ENCODE measurements at places on chromosomes 12 and 14. TPM values are rescaled to one million over a fixed set of nuclear protein-coding genes. Genes with fewer than 3 reads are reported as not detected.

GRCh38 chr14:104599446-104599845 is 5.1 kb downstream of the TMEM179 start:
- DNase-seq: no peak

GRCh38 chr14:56333359-56334292 is 215.4 kb downstream of the PELI2 start:
- DNase-seq: no peak

DNA sequence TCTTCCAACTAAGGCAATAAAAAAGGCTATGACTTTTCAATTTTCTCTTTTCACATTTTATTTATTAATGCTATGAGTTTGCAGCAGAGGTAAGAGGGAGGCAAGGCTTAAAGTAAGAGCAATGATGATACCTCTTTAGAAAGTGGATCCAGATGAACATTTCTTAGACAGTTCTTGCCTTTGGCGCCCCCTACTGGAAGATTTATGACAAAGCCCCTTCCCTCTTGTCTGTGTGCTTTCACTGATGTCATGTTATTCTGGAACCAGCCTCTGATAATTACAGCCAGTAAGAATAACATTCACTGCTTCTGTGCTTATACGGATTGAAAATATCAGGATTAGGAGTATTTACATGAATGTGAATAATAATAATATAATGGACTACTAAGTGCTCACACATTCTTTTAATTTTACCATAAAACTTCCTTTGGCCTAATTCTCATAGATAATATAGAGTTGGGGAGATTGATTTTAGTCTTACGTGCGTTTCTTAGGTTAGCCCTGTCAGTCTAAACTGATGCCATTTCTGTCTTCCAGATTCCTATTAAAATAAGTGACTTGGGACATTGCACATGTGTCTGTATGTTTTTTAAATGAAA is 1929.9 kb upstream of the SEL1L start:
- no peak for DNase-seq

GRCh38 chr12:48863291-48863690 is 2.4 kb downstream of the RND1 start:
- DNase-seq: no peak

- peak; percentile 92 for DNase-seq
Measured at GRCh38 chr12:101280006-101280505, at the start of gene UTP20. TSS of gene UTP20 (plus strand) at chr12:101280105. CDS start at chr12:101280283, 178 bp downstream.

GRCh38 chr12:49922349-49923034 is 18.8 kb upstream of the FAIM2 start:
- no peak for DNase-seq

DNA sequence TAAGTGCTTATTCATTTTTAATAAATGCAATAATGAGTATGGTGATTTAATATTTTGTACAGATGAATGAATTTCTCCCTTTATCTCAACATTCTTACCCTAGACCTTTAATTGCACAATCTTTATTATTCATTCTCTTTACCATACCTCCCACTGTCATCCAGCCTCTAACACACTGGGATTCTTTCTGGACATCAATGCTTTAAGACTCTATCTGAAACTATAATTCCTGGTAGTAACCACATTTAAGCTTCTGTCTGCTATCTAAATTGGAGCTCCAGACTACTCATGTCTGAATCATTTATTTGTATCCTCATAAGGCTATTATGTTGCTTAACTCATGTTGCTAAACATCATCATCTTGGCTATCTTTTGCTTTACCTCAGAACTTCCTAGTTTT is 270.2 kb downstream of the ALG10B start:
- DNase-seq: no peak

DNA sequence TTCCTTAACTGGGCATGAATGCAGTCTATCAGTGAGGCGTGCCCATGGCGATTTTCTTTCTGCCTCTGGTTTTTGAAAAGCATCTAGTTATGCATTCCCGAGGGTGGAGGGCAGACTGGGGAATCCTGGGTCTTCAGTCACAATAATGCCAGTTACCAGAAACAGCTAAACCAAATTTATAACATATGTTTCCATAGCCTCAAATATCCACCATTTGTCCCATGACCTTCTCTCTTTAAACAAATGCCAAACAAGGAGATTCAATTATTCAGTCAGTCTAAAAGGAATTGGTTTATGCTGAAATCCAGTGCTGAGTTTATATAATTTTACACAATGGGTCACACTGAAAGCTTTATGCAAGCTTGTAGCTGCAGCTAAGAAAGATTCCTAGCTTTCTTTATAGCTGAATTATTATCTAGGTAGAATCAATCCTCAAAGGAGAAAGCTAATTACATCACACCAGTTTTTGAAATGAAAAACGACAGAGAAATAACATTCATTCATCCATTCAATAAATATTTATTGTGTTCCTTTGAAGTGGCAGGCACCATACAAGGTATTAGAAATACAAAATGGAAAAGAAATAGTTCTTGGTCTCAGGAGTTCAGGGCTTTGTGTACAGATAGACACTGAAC is 131.3 kb upstream of the RAP1B start:
- no peak for DNase-seq

DNA sequence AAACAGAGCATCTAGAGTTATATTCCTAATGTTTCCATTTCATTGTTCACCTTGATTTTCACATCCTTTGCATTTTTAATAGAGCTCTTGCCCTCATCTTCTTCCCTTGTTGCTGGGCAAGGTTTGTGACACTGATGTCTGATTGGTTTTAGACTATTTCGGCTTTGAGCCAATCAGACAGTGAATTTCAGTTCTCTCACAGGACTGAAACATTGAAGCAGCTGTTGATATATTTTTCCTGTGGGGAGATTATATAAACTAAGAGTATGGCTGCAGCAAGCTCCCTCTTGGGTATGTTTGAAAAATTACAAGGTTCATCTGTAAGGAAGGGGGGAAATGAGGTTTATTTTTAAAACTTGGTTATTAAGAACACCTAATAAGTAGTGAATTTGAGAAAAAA is 51.2 kb downstream of the ATF7IP start:
- no peak for DNase-seq

ADAM21 gene
- 0.35 TPM for total RNA-seq

BCL2L14 gene
- not detected for total RNA-seq

INTS13 gene
- 16.4 TPM for total RNA-seq
